ENCODE measurements at places on chromosomes 7 and 10. TPM values are rescaled to one million over a fixed set of nuclear protein-coding genes. Genes with fewer than 3 reads are reported as not detected.

MRLN gene
- not detected for total RNA-seq

C1GALT1 gene
- total RNA-seq: 15.3 TPM

BLOC1S2 gene
- 53.5 TPM for total RNA-seq

SPDYE5 gene
- not detected for total RNA-seq

TAS2R5 gene
- total RNA-seq: 0.94 TPM

HERC4 gene
- 39.2 TPM for total RNA-seq

PLXDC2 gene
- total RNA-seq: 2.4 TPM

HABP2 gene
- total RNA-seq: not detected
